ENCODE measurements at places on chromosomes 1 and 21.

- DNase-seq: no peak
These were observed 89.5 kb upstream of the GREM2 start for GRCh38 chr1:240701412-240701811.

DNA sequence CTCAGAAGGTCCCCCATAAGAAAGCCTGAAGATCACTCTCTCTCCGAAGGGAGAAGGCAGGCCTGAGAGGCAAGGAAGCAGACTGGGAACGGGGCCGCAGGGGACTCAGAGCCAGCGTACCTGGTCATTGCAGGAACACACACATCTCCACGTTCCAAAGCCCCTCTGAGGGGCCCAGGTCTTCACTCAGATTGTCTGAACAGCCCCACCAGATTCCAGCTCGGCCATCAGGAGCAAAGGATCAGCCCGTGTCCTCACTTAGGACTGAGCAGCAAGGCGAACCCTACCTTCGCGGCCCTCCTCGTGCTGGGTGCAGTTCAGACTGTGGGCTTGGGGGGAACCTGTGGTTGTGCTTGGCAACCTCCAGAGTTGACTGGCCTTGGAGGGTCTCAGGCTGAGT is 43.9 kb upstream of the SOX13 start:
- DNase-seq: no peak

- DNase-seq: no peak
These were observed 16.9 kb downstream of the SELL start for GRCh38 chr1:169694304-169695075.

DNA sequence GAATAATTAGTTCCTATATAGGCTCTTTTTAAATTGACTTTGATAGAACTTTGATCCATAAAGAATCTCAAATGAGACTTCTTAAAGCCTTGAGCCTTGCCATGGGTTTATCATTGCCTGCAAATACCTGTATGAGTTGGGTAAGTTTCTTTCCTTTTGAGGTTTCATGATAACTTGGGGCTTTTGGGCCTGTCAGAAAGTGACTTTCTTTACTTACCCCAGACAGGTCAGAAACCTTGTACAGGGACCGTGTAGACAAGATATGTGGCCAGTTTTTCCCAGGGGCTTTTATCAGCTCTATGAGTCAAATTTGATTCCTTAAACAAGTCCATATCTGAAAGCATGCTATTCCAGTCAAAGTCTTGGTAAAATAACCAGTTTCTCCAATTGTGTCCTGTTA is 17.3 kb downstream of the KCTD3 start:
- DNase-seq: no peak

DNA sequence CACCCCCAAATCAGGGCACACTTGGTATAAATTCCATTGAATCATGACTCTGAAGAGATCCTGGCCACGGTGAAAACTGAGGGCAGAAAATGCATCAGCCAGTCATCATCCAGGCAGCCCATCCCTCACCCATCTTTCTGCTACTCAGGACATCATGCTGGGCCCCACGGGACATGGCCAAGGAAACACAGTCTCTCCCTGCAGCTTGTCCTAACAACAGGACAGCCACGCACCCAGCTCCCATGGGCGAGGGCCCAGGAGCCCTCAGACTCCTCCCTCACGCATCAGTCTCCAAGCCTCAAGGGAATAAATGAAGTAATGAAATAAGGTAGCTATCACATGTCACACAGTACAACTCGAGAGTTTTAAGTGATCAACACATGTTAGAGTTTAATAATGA is 37.8 kb downstream of the ELK4 start:
- DNase-seq: no peak

GRCh38 chr1:51671527-51672325 is 54.8 kb downstream of the OSBPL9 start:
- no peak for DNase-seq

Data from activated T-cell treated with anti-CD3 and anti-CD28 coated beads, Interleukin-2, amount 50 U/mL, for 4 hours (primary cell).